Amniotic stem cell (primary cell): ENCODE measurements at places on chromosomes 2 and 18.

DNA sequence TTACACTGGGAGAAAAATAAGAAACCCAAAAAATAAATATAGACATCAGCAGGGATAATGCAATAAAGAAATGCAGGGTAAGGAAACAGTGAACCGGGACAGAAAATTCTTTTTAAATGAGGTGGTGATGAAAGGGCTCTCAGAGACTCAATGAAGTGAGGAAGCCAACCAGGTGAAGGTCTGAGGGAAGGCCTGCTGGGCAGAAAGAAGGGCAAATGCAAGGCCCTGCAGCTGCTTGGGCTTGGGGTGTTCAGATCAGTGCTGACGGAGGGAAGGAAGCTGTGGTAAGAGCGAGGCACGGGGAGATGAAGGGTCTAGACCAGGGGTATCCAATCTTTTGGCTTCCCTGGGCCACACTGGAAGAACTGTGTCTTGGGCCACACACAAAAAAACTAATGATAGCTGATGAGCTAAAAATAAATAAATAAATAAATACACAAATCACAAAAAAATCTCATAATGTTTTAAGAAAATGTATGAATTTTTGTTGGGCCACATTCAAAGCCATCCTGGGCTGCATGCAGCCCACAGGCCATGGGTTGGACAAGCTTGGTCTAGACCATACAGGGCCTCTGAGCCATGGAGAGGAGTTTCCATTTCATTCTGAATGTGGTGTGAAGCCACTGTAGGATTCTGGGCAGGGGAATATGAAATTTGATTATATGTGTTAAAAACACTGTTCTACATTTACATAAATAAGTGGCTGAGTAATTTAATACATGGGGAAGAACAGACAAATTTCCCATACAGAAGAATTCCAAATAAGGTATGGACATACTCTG, 96.3 kb upstream of the DNMT3A start:
- no peak for DNase-seq

GRCh38 chr18:77044866-77045664, 87.5 kb downstream of the MBP start:
- no peak for DNase-seq

DNA sequence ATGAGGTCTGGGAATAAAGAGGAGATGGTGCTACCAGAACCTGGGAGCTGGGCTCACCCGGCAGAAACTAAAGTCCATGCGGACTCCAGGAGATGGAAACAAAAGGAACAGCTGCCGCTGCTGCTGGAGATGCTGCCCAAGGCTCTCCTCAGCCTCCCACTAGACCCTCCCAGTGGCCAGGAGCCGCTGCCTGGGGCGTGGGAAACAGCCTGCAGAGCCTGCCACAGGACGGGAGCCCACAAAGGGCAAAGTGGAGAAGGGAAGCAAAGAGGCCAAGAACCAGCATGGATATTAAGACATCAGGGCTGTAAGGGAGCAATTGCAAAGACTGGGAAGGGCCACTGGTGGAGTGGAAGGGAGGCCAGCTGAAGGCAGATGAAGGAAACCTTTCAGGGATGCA, 179.6 kb downstream of the NCK2 start:
- no peak for DNase-seq

DNA sequence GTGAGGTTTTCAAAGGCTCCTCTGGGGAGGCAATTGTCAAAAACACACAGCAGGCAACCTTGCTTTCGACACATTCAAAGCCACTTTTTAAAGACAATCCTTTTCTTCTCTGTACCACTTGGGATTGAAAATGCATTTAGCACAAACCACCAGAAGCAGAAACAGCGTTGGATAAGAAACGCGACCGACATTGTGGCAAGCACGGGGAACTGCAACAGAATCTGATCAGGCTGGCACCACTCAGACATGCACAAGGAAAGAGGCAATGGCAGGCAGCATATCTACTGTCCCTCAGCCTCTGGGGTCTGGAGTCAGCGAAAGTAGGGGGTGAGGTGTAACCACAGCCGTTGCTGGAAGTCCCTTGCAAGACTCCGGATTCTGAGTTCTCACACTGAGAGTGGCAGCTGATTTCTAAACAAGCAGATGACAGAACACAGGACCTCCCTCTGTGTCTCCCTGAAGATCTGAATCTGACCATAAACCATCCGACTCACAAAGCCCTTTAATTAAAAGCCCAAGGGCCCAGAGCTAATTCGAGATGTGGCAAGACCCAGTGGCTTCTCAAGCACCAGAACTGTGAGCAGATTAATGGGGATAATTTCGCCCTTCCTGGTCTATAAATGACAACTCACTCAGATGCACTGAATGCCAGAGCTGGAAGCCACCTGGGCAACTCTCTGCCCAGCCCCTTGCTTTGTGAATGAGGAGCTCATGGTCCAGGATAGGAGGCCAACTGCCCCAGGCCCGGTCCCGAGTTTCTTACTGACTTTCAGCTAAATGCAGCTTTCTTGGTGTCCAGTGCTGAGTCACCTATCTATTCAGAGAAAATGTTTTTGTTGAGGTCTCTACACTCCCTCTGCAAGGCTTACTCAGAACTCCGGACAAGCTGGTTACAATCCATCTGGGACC, 29.6 kb downstream of the CYRIA start:
- no peak for DNase-seq

- peak; percentile 50 for DNase-seq
Observed at GRCh38 chr2:43611987-43612894, 16.4 kb upstream of the THADA start.

DNA sequence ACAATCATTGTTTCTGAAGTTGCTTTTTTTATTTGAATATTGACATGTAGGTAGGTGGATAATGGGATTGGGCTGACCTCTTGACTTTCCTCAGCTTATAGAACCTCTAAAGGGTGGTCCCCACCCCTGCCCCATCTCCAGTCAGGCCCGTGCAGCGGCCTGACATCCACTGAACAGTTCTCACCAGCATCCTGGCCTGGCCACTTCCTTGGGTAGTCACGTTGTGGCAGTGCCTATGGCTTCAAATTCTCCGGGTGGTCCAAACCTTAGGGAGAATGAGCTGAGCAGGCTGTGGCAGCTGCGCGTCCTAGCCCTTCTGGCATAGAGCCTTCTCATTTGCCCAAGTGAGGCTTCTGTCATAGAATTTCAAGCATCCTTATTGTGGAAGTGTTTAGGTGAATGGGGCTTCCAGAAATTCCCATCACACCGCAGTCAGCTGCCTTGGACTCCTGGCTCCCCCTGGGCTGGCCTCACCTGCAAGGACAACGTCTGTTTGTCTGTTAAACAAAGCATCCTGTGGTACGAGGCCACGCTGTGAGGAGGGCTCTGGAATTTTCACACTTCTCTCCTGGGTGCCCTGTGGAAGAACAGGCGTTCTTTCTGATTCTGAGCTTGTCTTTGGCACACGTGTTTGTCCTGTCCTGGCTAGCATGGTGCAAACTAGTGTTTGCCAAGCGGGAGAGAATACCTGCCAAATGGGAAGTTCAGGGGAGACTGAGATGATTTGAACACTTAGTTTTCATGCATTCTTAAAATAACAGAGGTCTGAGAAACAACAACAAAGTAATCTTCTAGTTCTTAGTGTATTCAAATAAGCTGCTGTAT, 31.8 kb upstream of the OTOS start:
- no peak for DNase-seq
